M059J (cell line): ENCODE measurements at places on chromosomes 11 and 22.

- no peak for DNase-seq
Measured at GRCh38 chr11:110450246-110450645, 20.5 kb downstream of the FDX1 start.

GRCh38 chr11:19519912-19520641 lies 192.6 kb upstream of the NAV2 start:
- DNase-seq, result peak; percentile 87

GRCh38 chr11:44016131-44016530 lies 31.6 kb upstream of the ACCSL start:
- DNase-seq, result peak; percentile 70

DNA sequence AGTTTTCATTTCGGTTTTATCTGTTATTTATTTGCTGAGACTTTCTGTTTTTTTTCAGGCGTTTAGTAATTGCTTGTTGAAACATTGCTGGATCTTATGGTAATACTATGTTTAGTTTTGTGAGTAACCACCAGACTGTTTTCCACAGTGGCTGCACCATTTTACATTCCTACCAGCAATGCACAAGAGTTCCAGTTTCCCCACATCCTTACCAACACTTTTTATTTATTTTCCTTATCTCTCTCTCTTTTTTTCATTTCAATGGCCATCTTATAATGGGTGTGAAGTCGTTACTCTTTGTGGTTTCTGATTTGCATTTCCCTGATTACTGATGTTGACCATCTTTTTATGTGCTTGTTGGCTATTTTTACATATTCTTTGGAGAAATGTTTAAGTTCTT lies 23.7 kb downstream of the USP47 start:
- peak; percentile 65 for DNase-seq

GRCh38 chr11:45459491-45459890 lies 173.3 kb upstream of the SYT13 start:
- DNase-seq, result no peak
